ACHN (cell line): ENCODE measurements at places on chromosomes 3 and 15.

- DNase-seq = no peak
Observed at GRCh38 chr3:31661286-31661685, 128.6 kb downstream of the STT3B start.

DNA sequence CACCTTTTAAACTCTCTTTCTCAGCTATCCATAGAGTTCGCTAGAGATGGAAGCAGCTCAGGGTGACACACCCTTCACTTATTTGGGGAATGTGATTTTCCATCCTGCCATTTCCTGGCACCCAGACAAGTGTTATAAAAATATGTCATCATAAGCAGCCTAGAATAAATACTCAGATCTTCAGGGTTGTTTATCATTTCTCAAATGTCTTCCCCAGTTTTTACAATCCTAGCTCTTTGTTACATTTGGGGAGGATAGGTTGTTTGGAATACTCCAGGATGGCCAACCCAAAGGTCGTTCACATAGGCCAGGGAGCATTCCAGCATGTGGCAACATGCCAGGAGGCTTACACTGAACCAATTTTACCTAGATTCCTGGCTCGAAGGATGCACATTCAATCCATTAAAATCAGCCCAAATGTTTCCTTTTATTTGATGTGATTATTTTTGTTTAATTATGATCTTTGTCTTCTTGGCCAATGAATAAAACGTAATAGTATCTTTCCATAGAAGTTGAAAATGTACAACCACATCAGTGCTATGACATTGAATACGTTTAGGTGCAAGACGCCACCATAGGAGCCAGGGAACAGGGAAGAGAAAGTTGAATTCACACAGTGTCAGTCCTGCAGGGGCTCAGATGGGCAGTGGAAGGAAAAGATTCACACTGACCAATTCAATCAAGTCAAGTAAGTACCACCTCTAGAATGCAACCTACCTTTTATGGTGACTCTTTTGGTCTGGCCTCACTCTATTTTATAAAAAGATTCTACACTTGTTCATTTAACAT is 537.7 kb upstream of the MDFIC2 start:
- DNase-seq = peak; percentile 79

DNA sequence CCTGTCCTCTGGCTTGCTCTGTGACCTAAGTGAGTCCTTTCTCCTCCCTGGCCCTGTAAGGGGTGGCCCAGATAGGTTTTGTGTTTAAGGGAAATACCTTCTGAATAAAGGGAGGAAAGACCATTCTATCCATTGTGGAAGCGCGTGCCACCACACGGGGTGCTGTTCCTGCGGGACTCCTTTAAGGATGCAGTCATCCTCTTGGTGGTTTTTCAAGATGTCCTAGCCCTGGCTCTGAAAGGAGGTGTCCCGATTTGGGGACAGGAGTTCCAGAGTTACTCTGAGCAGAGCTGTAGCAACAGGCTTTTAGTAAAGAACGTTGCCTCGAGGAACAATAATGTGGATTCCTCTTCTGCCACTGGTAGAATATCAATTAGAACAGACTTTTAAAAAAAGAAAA is 9.6 kb downstream of the SLC6A6 start:
- DNase-seq = no peak

GRCh38 chr3:27642796-27643195 is 79.3 kb downstream of the EOMES start:
- DNase-seq = no peak

DNA sequence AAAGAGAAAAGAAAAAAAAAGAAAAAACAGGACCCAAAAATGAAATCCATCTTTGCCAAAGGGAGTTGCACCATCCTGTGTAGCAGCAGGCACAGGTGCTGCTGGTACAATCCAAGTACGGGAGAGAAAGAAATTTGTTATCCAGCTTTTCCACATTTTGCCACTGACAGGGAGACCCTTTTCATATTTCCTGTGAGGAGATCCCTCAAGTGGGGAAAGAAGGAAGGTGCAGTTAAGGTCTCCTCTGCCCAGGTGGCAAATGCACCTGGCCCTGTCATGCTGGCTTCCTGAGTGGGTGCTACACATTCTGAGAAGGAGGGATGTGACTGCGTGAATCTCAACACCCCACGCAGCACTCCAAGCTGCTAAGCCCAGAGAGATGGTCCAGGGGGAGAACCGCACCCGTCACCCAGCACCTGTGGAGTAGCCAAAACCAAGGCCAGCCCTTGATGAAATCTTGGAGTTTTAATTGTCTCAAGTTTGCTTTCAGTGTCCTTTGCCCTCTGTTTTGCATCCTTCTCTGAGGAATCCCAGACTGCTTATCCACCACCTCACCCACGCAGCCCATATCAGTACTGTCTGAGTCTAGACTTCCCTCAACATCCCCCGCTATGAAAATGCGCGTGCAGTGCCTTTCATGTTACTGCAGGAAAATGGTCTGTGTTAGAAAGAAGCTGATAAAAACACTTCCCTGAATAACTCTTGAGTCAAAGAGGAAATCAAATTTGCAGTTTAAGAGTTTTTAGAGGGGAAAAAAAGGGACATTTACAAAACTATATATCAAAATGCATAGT is 141.9 kb upstream of the THBS1 start:
- no peak for DNase-seq

DNA sequence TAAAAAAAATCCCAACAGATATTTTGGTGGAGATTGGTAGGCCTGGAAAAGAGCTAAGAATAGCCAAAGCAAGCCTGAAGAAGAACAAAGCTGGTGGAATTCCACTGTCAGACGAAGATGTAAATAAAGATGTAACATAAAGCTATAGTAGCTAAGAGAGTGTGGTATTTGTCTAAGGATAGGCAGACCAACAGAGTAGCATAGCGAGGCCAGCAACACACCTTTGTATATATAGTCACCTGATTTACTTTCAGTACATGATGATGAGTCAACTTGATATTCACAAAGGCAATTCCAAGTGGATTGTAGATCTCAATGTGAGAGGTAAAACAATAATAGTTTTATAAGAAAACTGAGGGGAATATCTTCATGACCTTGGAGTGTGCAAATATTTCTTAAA is 53.6 kb upstream of the SYN2 start:
- DNase-seq = no peak

- no peak for DNase-seq
Observed at GRCh38 chr15:31455499-31455898, 128.9 kb downstream of the KLF13 start.

DNA sequence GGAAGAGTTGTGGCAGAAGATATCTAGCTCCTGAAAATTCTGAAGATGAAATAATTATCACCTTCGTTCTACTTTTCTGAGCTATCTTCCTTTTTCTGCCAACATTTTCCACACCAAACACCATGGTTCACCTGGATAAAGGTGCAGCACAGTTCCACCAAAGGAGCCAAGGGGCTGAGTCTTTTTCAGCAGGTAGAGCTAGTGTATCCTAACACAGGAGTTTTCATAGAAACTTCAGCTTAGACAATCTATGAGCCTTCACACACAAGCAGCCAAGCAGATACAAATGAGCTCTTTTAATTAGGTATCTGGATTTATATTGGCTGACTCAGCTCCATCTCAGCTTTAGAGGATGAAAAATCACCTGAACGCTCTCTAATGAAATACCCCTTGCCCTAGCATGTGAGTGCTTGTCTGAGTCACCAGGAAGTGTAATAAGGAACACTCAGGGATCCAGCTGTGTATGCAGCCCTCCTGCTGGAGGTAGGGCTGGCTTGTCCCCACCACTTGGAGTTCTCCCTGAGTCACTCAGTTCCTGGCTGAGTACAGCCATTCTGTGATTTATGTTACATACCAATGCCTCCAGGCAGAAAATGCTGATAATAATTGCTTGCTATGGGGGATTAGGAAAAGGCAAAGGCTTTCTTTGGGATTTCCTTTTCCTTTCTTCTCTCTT is 385.7 kb downstream of the LSAMP start:
- peak; percentile 76 for DNase-seq

- peak; percentile 73 for DNase-seq
Observed at GRCh38 chr3:64686446-64686908, 1.3 kb downstream of the ADAMTS9 start.

DNA sequence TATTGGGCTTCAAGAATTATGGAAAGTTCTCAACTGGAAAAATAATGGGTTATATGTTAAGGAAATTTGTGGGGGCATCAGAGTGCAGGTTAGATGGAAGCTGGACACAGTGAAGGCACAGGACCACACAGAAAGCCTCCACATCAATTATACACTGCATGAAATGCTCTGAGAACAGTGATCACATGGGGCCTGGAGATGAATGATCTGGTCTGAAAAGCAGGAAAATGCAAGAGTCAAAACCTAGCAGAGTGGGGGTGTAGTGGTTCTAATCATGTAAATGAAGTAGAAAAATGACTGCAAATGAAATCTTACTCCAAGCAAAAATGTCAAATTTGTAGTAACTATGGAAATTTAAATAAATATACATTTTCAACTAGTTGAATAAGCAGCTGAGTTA is 123.6 kb downstream of the TUSC7 start:
- DNase-seq = no peak

- DNase-seq = no peak
Observed at GRCh38 chr3:141151439-141151838, 80.2 kb upstream of the PXYLP1 start.

GRCh38 chr15:35477312-35478262 is 68.4 kb downstream of the DPH6 start:
- no peak for DNase-seq

- DNase-seq = no peak
Observed at GRCh38 chr3:155420881-155421486, 127.5 kb upstream of the STRIT1 start.

GRCh38 chr15:49490966-49491365 is 67.9 kb downstream of the FGF7 start:
- no peak for DNase-seq

DNA sequence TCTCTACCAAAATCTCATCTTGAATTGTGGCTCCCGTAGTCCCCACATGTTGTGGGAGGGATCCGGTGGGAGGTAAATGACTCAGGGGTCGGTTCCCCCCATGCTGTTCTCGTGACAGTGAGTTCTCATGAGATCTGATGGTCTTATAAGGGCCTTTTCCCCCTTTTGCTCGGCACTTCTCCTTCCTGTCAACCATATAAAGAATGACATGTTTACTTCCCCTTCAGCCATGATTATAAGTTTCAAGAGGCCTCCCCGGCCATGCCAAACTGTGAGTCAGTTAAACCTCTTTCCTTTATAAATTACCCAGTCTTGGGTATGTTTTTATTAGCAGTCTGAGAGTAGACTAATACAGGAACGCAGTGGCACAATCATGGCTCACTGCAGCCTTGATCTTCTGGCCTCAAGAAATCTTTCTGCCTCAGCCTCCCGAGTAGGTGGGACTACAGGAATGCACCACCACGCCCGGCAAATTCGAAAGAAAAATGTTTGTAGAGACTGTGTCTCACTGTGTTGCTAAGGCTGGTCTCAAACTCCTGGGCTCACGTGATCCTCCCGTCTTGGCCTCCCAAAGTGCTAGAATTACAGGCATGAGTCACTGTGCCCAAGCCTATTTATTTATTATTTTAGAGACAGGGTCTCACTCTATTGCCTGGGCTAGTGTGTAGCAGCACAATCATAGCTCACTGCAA is 101.0 kb downstream of the ATP10A start:
- no peak for DNase-seq

- DNase-seq = no peak
Observed at GRCh38 chr3:140584549-140584948, 93.3 kb upstream of the TRIM42 start.

DNA sequence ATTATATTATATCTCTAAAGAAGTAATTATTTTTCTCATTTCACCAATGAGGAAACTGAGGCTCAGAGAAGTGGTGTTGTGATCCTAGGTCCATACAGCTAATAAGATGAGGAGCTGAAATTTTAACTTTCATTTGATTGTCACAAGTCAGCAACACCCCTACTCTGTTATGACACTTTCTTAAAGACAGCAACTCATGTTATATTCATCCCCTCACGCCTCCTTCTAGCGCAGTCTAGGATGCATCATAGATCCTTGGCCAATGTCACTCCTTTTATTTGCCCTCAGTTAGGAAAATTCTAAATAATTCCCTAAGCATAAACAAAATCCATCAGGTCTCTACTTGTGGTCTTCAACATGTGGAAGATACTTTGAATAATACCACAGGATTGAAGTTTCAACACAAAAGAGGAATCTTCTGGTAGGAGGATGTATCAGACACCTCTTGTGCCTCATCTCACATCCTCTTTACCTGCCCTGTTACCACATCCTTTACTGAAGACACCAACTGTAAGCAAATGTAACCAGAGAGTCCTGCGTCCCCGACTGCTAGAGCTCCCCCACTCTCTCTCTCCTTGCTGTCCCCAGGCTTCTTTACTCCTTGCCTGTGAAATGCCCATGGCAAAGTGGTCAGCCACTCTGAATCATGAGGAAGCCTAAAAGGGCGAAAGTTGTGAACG is 53.7 kb downstream of the TRIM42 start:
- DNase-seq = no peak

DNA sequence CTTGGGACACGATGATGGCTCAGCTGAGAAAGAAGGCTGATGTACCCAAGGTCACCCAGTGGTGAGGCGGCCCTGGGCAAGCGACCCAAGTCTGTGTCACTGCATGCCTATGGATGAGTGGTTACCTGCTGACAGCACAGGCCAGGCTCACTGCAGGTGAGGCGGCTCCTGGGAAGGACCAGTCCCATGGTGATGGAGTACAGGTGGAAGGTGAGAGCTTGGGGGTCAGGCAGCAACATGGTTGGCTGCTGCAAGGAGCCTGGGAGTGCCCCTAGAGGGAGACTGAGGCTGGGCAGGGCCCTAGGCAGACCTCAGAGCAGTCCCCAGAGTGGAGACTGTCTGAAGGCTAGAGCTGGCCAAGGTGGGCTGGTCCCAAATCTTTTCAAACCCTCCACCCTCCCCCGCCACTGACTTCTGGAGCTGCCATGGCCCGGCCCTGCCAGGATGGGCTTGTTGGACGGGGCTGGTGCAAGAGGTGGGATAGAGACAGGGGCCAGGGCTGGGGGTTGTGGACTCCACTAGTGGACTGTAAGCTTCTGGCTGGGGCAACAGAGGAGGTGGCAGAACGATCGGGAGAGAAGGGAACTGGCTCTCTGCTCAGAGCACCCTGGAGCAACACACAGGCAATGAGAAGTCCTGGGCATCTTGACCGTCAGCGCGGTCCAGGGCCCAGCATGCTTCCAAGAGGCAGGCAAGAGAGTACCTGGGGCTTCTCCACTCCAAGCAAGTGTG is 72.5 kb upstream of the SLC6A11 start:
- DNase-seq = no peak

GRCh38 chr3:177961784-177962183 is 574.5 kb upstream of the KCNMB2 start:
- DNase-seq = no peak

GRCh38 chr15:56261854-56262509 is 18.3 kb upstream of the RFX7 start:
- peak; percentile 2 for DNase-seq

- DNase-seq = no peak
Observed at GRCh38 chr15:48802257-48802656, 8.6 kb downstream of the CEP152 start.
